ENCODE measurements at places on chromosomes 3 and 15. TPM values are rescaled to one million over a fixed set of nuclear protein-coding genes. Genes with fewer than 3 reads are reported as not detected.
A peak's percentile ranks its signal among the peaks of the same experiment; 100 is the strongest.

MCTP2 gene
- 2.2 TPM for total RNA-seq

TGM4 gene
- total RNA-seq: not detected

FSD2 gene
- not detected for total RNA-seq

CPLX3 gene
- total RNA-seq: not detected

RARB gene
- total RNA-seq: 21.6 TPM

SETD5 gene
- 140 TPM for total RNA-seq

GP9 gene
- total RNA-seq: not detected

ROBO1 gene
- total RNA-seq: 65.4 TPM

LRTM1 gene
- total RNA-seq: not detected

PAK6 gene
- under 0.01 TPM for total RNA-seq

GRCh38 chr15:50685976-50686468 lies 575 bp downstream of the TRPM7 start:
- DNase-seq: peak; percentile 56

DNA sequence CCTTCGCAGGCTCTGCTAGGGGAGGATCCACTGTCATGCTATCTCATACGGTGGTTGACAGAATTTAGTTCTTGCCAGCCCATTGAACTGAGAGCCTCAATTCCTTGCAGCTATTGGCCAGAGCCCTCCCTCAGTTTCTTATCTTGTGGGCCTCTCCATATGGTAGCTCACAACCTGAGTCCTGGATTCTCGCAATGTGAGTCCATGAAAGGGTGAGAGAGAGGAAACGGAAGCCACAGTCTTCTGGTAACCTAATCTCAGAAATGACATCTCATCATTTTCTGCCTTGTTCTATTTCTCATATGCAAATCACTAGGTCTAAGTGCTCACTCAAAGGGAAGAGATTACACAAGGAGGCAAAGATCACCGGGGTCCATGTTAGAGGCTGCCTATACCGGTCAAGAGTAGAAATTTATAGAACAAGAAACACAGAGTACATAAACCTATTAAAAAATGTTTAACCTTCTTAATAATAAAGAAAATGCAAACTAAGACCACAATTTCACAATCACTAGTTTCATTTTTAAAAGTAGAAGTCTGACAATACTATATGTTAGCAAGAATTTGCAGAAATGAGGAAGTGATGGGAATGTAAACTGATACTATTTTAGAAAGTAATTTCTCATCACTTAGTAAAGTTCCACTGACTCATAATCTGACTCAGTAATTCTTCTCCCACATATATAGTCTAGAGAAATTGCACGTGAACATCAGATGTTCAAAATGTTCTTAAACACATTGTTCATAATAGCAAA lies 378.4 kb upstream of the AGTR1 start:
- DNase-seq: peak; percentile 75

- no peak for DNase-seq
Observed at GRCh38 chr15:46956456-46956855, 760.8 kb upstream of the SEMA6D start.

GRCh38 chr15:97691078-97691477 lies 269.4 kb upstream of the ARRDC4 start:
- no peak for DNase-seq

- no peak for DNase-seq
Observed at GRCh38 chr3:135731546-135731945, 234.0 kb upstream of the PPP2R3A start.

GRCh38 chr3:76694063-76694462 lies 345.8 kb upstream of the ROBO2 start:
- DNase-seq: no peak

DNA sequence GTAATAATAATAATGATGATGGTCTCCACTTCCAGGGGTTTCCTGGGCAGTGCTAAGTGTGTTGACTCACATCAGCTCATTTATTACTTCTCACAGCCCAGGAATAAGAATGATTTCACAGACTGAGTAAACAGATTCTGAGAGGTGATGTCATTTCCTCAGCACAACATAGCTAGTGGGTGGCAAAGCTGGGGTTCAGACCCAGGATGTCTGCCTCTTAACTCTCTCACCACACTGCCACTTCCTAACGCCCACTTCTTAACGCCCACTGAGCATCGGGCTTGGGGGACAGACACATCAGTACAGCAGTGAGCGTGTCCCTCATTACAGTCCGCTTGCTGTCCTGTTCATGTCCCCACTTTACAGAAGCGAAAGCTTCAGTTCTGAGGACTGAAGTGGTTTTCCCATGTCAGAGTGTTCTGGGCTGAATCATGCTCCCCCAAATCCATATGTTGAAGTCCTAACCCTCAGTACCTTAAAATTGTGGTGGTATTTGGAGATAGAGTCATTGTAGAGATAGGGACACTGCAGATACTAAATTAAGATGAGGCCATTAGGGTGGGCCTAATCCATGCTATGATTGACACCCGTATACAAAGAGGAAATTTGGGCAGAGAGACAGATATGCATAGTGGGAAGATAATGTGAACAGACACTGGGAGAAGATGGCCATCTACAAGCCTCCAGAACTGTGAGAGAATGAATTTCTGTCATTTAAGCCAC lies 68.0 kb downstream of the ATP2B2 start:
- peak; percentile 3 for DNase-seq

GRCh38 chr3:119469418-119470189 lies 841 bp downstream of the POGLUT1 start:
- DNase-seq: peak; percentile 62

DNA sequence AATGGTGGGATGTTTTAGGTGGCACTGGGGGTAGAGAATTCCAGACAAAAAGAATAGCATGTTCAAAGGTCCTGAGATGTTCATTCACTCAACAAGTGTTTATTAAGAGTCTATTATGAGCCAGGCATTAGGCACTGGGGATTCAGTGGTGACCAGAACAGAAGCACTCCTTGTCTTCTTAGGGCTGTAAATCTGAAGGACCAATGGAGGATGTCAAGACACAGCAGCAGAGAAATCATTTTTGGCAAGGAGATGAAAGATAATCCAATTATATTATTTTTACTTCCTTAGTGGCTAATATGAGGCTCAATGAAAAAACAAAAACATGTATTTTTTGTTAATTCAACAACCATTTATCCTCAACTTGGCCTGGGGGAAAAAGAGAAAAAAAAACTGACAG lies 218.5 kb downstream of the SLC9A9 start:
- no peak for DNase-seq

DNA sequence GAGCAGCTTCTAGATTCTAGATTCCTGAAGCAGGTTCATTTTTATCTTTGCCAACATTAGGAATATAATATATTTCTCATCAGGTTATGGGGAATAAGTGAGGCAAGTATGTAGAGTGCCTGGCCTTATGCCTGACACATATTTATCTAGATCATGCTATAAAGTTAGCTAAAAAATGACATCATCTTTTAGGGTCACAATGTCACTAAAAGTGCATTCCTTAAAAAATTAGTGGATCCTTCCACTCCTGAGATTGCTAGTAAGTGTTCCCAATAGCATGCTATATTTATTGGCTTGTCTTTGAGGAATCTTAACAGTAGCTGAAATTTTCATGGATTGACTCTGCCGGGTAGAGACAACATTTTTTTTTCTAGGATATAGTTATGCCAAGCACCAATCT lies 305.9 kb upstream of the TMCO5A start:
- no peak for DNase-seq

DNA sequence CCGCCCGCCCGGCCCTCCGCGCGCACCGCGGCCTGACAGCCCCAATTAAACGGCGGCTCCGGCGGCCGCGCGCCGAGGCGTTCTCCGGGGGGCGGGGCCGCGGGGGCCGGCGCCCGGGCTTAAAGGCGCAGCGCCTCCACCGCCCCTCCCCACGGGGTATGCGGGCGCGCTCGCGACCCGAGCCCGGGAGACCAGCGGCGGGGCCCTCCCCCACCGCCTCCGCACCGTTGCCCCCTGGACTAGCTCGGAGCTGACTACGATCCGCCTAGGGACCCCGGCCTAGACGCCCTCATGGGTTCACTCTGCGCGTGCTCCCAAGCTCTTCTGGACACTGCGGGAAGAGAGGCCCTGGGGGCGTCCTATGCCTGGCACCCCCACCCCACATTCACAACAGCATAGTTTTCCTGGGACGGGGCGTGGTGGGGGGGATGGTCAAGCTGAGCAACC lies at the start of gene DUSP7:
Gene DUSP7, minus strand, starts transcription at position 51 of the 447 bp plus-strand sequence. CDS start 205 bp downstream, outside the sequence.
- peak; percentile 72 for DNase-seq

DNA sequence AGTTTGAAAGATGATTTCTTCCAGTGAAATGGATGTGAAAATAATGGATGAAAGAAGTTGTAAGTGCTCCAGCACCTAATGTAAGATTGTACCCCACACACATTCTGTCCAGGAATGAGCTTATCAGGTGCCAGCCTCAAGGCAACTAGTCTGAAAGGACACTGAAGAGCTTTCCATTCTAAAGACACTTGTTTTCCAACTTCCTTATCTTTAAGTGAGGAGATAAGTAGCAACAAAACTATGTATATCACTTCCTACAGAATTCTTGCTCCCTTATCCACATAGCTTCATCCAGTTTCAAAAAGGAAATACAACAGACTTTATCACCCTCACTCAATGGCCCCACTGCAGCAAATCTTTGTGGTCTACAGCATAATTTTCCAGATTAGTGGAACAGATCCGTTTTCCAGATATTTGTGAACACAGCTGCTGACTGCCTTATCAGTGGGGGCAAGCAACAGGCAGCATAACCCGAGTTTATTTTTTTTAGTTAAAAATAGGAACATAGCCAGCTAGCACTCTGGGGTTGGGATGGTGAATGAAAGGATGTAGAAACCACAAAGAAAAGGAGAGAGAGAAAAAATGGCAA lies 60.6 kb downstream of the CD200R1L start:
- peak; percentile 94 for DNase-seq

DNA sequence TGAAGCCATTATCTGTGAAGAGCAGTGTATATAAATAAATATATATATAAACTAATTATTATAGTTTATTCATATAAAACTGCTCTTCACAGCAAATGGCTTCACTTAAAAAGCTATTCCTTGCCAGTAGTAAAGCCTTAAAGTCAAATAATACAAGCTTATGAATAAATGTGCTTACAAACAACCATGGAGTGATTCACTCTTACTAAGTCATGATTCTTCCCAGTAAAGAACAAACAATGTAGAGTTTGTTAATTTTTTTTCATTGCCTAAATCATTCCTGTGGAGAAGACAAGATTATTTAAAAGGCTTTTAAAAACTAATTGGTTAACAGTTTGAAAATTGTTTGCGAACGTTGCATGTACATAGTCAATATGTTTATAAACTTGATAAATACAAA lies 140.7 kb downstream of the PLCH1 start:
- peak; percentile 28 for DNase-seq

DNA sequence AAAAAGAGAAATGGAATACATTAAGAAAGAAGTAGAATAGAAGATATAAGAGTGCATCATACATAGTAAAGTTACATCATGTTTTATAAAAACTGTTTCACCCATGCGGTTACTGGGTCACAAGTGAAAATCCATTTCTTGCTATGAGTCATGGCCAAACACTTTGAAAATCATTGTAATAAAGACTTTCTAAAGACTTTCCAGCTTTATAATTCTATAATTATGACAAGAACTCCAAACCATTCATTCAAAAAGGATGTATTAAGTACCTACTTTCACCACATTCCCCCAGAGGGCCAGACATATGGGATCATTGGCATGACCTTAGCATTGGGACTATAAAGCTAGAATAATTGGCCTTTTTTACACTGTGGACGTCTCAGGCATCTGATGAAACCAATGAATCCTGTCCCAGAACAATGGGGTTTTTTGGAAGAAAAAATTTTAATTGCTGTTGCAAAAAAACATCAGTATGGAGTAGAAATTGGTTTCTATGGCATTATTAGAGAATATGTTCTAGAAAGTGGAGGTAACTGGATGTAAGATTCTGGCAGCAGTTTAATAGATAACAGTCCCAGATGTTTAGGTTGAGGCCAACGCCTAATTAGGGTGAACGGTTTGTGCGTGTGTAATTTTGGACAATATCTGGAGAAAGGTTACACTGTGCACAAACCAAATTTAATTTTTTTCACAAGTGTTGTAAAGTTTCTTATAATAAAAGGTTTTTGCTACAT lies 3.3 kb upstream of the SKIC8 start:
- peak; percentile 67 for DNase-seq

DNA sequence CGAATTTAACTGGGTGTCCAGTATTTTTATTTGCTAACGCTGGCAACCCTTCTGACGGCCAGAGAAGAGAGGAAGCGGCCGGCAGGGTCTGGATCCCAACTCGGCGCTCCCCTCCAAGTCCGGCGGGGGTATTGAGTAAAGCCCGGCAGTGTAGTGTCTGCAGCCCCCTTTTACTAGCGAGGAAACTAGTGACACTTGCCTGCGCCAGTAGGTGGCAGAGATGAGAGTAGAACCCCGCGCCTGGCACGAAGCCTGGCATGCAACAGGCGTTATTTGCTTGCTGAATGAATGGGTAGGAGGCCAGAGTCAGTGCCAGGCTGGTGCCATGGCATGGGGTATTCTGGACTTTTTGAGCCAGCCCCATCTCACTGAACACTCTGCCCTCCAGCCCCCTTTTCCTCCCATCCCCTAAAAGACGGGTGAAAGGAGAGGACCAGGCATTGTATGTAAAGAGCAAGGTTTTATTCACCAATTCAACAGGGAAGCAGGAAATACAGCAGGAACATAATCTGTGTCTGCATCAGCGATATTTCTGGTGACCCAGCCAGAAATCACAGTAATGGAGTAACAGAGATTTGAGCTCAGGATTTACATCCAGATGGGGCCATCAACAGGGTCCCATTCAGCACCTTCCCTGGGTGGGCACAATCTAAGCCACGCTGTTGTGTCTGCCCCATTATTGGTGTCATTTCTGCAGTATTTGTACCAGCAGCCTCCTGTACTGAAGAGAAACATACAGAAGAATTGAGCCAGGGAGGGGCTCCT lies 788 bp upstream of the WDR73 start:
- peak; percentile 75 for DNase-seq

DNA sequence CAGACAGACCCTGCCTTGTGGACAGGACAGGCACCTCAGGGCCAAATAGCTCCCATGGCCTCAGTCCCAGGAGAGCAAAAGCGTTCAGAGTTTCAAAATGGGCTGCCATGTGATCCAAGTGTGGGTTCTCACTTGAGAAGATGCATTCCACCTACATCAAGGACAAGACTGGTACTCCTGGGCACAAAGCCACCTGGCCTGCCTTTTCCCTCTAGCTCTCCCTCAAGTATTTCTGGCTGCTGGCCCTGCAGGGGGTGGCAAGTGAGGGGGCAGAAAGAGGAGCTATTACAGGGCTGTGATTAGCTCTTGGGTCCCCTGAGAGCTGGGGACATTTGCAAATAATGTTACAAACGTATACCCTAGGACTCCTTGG lies 6.5 kb upstream of the COL7A1 start:
- DNase-seq: no peak

- no peak for DNase-seq
Observed at GRCh38 chr3:110569073-110569472, 502.5 kb upstream of the NECTIN3 start.

DNA sequence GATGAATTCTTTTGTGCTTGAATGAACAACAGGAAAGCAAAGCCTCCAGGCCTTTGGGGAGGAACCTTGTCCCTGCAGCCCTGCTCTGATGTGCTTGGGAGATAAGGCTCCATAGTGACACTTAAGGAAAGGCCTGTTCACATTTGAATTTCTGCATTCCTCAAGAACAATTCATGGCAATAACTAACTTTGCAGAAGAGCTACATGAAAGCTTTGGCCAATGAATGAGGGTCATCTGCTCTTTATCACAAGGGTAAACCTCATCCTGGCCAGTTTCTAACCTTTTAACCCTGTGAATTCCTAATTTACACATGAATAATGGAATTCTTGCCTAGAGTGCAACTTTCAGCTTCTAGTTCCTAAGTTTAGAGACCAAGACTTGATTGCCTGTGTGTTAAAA lies 5.6 kb downstream of the PRTG start:
- peak; percentile 66 for DNase-seq
